Stimulated activated CD4-positive, alpha-beta T cell treated with anti-CD3 and anti-CD28 coated beads, TNF-alpha, amount 100 ng/mL, for 1 hour (primary cell): ENCODE measurements at places on chromosomes 12 and 14.

- DNase-seq = no peak
Measured at GRCh38 chr14:72128629-72129028, 196.4 kb downstream of the RGS6 start.

- DNase-seq = no peak
Measured at GRCh38 chr12:30417697-30418231, 277.9 kb downstream of the IPO8 start.

- no peak for DNase-seq
Measured at GRCh38 chr12:52815676-52816588, 2.0 kb upstream of the KRT4 start.

- no peak for DNase-seq
Measured at GRCh38 chr12:12133259-12133658, 62.5 kb downstream of the BCL2L14 start.

GRCh38 chr12:112965643-112966042 is 12.7 kb upstream of the OAS2 start:
- DNase-seq = no peak

- no peak for DNase-seq
Measured at GRCh38 chr14:78683981-78684380, 513.8 kb downstream of the NRXN3 start.

GRCh38 chr14:95039259-95039992 is 117.9 kb downstream of the DICER1 start:
- DNase-seq = no peak

DNA sequence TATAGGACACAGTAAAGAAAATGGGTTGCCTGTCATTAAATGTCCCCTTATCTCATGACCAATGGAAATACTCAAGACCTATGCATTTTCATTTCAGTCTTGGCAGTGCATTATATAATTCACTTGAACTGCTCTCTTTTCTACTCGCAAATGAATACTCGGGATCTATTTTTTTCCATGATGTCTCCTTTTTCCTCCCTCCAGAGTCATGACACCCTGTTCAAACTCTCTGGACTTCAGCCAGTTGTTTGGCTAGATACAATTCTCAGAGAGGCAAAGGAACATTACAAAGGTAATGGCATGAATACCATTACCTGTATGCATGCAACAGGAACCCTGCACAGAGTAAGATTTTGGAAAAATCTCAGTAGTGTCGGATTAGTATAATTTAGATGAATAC is 130.9 kb downstream of the GPR135 start:
- DNase-seq = no peak

- peak; percentile 16 for DNase-seq
Measured at GRCh38 chr12:10364815-10365622, 24.8 kb downstream of the KLRK1 start.

- no peak for DNase-seq
Measured at GRCh38 chr12:108162207-108162606, 33.1 kb downstream of the WSCD2 start.

DNA sequence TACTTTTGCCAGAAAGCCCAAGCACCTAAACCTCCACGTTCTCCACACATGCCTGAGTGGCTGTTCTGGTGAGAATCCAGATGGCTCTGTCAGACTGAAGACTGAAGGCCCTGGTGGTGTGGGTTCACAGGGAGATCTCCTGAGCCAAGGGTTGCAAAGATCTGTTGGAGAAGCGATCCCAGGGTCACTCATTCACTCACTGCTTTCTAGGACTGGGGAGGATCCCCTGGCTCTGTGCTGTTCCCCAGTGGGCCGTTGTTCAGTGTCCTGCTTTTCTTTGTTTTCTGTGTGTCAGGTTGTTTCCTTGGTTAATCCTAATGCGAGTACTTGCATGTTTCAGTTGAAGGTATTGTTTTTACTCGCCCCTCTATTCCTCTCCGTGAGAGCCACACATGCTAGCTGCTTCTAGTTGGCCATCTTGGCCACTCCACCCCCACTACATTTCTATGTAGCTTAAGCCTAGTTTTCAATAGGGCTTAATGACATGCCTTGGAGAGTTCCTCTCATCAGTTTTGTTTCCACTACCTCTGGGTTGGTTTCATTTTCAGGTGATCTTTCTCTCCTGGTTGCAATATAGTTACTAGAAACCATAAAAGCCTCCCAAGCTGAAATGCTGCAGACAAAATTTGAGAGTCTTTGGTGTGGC is 144.5 kb upstream of the SLC38A2 start:
- DNase-seq = no peak

DNA sequence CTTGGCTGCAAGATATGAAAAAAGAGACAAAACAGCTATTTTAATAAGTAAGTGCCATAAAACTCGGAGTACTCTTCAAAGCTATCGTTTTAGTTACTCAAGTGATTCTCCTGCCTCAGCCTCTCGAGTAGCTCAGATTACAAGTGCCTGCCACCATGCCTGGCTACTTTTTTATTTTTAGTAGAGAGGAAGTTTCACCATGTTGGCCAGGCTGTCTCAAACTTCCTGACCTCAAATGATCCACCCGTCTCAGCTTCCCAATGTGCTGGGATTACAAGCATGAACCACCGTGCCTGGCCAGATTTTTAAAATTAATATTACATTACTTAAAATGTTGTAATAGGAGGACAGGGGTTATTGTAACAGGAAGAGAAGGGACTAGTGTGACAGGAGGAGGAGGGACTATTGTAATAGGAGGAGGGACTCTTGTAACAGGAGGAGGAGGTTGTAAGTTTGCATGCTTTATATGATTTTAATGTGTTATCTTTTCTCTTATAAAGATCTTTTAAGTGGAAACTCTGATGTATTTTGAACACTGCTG is 61.3 kb downstream of the KITLG start:
- no peak for DNase-seq

- no peak for DNase-seq
Measured at GRCh38 chr12:56721721-56722120, 3.4 kb downstream of the NACA start.

- no peak for DNase-seq
Measured at GRCh38 chr12:68976395-68976841, 43.4 kb upstream of the CPM start.

GRCh38 chr12:81502912-81503695 is 256.0 kb downstream of the PPFIA2 start:
- no peak for DNase-seq

DNA sequence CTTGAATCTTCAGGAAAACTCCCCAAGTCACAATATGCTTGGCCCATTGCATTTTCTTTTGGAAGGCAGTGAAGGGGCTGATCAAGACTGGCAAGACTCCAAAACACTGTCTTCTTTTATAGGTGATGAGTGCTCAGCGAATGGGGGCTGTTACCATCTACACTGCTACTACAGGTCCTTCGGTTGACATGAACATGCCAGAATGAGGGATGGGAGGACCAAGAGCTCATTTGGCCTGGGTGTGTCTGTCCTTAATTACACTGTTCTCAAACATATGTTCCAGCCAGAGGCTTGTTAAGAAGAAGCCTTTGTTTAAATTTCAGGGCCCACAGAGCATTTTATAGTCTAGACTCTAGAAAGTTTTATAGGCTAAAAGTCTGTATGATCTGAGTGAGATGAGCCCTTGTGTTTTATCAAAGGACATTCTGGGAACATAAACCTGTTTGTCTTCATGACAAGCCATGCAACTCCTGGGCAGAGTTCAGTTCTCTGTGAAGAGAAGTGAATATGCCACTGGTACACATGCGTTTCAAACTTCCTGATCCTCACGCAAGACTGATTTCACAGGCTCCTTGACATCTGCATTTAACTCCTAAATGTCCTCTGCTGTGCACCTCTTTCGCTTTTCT is 4.7 kb upstream of the FAM234B start:
- DNase-seq = no peak

DNA sequence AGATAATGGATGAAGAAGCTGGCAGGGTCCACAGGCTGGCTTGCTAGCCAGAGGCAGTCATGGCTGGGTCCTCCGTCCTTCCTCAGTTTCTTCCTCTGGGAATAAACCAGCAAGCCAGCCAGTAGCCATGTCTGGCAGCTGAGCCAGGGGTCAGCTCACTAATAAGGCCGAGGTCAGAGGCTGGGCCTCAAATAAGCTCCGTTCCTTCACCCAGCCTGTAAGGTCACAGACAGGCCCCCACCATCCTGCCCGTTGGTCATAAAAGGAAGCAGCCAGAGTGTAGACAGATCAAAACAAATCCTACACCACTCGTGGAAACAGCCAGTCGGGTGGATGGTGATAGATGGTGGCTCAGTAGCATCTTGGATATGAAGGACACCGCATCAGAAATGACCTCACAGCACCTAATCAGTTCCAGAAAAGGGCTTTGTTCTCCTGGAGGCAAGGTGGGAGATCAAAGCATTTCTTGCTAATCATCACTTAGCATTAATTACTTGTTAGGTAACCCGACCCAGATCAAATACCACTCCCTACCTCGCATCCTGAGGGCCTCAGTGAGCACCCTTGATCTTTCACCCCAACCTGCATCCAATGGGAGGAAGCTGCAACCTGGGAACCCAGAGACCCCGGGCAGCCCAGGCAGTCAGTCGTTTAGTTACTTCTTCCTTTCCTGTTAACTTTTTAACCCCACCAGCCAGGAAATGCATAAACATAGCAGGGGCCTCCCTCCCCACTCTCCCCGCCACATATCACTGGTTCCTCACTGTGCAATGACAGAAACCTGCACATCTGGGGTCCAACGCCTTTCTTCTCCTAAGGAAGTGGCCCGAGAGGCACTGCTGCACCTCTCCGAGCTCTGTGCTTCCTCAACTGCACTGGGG is 90.2 kb downstream of the KDM2B start:
- DNase-seq = no peak

DNA sequence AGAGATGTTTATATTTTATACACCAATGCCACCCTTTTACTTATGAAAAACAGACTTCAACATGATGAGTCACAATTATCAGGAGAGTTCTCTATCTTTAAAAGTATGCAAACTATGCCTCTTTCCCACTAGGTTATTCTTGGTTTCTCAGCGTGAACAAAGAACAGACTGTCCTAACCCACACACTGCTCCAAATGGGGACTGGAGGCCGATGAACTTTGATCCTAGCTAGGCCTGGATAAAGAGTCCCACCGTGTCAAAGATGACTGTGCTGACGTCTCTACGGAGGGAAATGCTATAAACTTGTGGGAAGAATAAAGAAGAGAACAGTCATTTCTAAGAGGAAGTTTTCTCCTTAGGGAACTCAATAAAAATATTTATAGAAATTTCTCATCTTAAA is 160.1 kb downstream of the EPS8 start:
- DNase-seq = no peak

- no peak for DNase-seq
Measured at GRCh38 chr12:47876440-47876960, 28.3 kb downstream of the VDR start.

DNA sequence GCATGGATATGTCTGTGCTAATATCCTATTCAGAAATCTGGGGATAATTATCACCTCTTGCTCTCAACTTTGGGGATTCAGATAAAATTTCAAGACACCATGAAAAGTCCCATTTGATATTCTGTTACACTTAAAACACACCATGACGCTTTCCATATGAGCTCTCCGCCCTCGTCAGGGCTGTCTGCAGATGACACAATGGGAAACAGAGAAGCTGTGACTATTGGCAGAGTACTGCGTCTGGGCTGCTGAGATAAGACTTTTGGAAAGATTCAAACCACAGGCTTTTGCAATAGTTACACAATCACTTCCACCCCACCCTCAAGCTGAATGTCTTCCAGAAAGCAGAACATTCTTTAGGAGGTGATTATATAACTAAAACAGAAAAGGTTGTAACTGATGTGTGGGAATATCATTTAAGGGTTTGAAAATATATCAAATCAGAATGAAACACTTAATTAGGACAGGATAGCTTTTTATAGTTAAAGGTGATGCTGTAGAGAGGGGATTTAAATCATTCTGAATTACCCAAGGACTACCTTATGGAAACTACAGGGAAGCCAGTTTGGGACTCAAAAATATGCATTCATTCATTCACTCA is 75.3 kb upstream of the TMPO start:
- no peak for DNase-seq

DNA sequence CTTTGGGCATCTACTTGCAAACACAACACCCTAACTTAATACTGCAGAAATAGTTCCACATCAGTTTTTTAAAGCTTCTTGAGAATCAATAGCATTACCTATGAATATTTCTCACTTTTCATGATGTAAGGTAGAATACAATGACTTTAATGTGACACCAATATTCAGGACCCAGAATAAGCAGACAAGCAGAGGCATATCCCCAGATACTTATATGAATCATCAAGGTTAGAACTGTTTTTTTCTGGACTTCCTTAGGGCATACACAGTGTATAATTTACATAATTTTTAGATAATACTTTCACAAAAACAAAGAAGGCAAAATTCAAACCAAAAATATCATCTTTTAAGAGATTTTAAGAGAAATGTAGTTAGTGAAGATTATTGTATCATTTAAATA is 885.8 kb downstream of the FSCB start:
- no peak for DNase-seq

DNA sequence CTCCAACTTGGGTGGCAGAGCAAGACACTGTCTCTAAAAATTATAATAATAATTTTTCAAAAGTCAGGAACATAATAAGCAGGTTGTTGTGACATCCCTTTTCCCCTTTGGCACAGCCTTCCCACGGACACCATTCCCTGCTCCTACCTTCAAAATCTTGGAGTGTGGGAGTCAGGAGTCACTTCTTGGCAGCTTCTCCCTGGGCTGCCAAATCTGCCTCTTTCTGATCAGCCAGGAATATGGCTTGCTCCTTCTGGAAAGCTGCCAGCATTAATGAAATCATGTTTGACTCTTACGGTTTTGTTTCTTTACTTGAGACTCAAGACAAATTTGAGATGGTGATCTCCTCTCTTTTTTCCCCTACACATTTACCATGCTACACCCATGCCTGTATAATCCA is 391.4 kb upstream of the SYT1 start:
- no peak for DNase-seq

GRCh38 chr14:103721334-103722120 is 5.9 kb downstream of the ZFYVE21 start:
- no peak for DNase-seq

DNA sequence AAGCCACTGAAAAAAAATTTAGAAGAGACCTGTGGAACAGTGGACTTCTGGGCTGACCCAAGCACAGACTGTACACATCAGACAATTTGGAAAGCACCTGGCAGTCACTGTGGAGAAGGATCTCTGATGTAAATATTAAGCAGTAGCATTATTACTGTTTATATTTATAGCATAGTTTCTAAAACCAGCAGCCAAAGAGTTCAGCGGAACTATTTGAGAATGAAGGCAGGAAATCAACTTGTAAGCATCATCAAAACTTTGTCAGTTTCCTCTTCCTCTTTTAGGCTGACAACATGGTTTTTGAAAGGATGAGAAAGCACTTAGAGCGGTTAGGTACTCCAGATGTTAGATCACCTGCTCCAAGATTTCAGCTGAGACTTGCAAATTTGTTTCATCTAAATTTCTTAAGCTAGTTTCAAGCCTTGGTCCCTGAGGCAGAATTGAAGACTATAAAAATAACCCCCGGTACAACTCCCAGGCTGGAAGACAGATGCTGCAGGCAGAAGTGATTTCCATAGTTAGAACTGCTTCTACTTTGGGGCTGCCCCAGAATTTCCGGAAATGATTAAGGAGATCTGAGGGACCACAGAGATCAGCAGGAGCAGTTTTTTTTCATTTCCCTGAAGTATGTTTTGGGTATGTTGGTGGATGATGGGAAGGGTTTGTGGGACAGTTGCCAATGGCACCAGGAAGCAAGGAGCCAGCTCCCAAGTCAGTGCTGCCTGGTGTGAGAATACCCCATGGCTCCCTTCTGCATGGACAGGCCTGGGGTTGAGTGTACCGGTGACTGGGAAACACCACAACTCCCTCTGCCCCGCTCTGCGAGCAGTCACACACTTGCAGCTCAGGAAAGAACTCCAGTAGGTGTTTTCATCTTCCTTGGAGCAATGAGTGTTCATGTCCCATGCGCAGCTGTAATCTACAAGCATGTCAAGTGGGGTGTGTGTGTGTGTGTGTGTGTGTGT is 354.5 kb downstream of the NUAK1 start:
- DNase-seq = no peak

- DNase-seq = no peak
Measured at GRCh38 chr14:65513671-65514070, 101.1 kb downstream of the FUT8 start.
